ENCODE measurements at places on chromosomes 3 and 15. TPM values are rescaled to one million over a fixed set of nuclear protein-coding genes. Genes with fewer than 3 reads are reported as not detected.

Gene FURIN
- 38.4 TPM for total RNA-seq

- DNase-seq, result peak; percentile 7
These were observed 110.4 kb upstream of the GMNC start for GRCh38 chr3:190972840-190973270.

DNA sequence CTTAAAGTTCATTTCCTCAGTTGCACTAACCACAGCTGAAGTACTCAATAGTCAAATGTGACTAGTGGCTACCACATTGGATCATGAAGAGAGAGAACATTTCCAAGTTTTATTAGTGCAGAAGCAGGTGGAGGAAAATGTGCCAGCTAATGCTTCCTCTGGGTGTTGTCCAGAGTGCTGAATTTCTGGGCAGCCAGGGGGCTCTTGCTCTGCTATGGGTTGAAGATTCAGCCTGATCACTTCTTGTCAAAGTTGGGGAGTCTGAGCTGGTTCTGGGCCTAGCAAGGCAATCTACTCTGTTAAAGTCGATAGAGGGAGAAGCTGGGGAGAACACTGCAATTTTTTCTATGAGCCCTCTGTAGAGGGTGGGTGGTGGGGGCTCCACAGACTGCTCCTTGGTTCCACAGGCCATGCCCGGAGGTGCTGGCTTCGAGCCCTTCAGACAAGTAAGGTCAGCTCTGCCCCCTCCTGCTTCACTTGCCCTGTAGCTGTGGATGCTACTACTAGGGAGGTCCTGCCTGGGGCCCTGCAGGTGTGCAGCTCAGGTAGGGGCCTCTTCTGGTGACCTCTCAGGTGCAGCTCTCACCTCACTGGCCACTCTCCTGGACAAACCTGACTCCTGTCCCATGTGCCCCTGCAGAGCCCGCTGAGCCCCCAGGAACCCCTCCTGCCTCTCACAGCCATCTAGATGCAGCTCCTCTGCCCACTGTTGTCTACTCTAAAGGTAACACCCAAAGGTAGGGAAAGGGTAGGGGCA lies 8.2 kb downstream of the ALG3 start:
- DNase-seq, result peak; percentile 24

GRCh38 chr3:57755741-57756527 lies at the start of gene SLMAP:
Gene SLMAP, plus strand, starts transcription at chr3:57756309. Its CDS starts 1,343 bp downstream, at chr3:57757652.
- DNase-seq, result peak; percentile 97

GRCh38 chr3:55579496-55579895 lies 92.4 kb upstream of the WNT5A start:
- DNase-seq, result peak; percentile 65

DNA sequence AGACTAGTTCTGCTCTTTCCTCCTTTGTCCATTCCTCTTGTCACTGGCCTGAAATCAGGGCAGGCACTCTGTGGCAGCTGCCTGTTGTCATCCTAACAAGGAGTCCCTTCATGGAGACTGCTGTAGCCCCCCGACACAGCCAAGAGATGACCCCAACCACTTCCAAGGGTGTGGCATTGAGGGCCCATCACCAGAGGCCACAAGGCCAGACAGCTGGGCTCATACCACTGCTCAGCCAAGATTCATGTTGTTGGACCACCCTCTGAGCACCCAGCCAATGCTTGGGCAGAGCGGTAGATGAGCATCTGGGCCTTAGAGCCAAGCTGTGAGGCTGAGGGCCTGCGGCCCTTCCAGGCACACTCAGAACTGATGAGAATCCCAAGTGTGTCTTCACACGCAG lies 85.4 kb downstream of the EPHB1 start:
- no peak for DNase-seq

DNA sequence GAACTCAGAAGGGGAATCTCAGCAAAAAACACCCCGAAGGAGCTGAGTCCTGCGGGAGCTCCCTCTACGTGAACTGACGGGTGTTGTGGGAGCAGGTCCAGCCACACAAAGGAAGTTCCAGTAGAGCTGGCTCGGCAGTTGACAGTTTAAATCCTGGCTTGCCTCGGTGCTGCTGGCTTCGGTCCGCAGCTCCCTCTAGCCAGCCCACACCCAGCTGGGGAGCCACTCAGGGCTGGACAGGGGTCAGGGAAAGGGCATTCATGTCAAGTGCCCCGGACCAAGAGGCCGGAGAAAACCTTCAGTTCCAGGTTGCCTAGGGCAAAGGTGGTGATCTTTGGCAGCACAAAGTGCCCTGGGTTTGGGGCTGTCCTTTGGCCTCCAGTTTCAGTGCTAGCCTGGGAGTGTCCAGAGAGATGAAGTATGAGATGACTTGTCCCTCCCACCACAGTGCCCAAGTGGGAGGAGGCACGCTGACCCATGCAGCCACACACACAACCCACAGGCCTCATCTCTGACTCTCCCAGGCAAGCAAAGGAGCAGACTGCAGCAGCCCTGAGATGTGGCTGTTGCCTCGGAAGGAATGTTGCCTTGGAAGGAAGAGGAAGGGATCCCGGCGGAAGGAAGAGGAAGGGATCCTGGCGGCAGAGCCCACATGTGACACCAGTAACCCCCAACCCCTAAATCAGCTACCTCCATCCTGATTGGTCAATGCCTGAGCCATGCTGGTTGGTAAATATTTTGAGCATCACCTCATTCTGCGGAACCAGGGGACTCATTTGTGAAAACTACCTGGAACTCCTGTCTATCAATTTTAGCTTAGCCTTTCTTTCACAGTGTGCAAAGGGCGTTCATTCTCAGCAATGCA lies 13.9 kb upstream of the ANPEP start:
- peak; percentile 66 for DNase-seq

DNA sequence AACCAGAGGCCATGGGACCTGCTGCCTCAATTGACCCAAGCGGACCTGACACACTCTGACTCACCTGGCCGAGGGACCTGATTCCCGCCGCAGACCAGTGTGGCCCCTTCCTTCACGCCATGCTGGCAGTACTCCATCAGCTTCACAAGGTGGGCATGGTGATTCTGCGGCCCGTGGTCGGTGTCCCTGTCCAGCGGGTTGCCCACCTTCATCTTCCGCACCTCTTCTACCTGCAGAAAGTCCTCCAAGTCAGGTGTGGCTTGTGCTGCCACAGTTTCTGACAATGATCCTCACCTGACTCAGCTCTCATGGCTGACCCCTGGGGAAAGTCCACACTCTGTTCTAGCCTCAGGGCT lies 25.9 kb upstream of the SLC41A3 start:
- DNase-seq, result no peak

DNA sequence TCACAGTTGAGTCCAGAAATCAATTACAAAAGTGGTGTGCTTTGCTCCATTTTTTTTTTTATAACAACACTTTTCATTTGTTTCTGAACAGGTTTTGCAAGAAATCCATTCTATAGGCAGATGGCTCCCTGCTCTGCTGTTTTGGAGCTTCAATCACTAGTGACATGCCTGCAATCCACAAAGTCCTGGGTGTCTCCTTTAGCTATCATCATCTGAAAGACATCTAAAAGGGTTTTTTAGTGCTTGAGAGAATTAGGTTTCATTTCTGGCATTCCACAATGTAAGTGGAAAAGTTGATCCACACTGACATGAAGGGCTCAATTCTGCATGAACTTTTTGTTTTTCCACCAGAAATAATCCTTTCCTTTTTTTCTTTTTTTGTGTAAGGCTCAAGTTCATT lies 24.0 kb upstream of the MEIS2 start:
- no peak for DNase-seq

Gene SLC15A2
- under 0.01 TPM for total RNA-seq
